ENCODE measurements at places on chromosomes 7 and 10.
A peak's percentile ranks its signal among the peaks of the same experiment; 100 is the strongest.

GRCh38 chr7:19991936-19992335 lies 218.5 kb upstream of the TMEM196 start:
- no peak for DNase-seq

- DNase-seq = no peak
Observed at GRCh38 chr10:109957092-109957797, 33.9 kb upstream of the XPNPEP1 start.

DNA sequence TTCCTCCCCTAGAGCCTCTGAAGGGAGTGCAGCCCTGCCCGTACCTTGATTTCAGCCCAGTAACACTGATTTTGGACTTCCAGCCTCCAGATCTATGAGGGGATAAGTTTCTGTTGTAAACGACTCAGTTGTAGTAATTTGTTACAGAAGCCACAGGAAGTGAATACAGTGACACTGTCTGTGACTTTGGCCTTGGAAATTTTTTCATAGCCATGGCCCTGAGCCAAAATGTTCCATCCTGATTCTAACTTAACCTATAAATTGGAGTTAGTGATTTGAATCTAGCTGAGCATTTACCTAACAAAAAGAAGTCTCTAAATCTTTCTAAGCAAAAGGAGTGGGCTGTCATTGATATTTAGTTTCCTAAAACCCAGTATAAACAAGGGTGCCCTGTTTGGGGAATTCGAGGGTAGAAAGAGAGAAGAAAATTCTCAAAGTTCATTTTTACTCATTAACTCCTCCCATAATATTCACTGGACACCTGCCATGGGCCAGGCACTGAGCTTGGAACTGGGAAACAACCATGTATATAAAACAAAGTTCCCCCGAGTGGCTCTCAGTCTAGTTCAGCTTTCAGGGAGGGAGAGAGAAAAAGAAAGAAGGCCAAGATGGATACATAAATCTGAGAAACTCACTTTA lies 162.3 kb downstream of the SKIDA1 start:
- no peak for DNase-seq

DNA sequence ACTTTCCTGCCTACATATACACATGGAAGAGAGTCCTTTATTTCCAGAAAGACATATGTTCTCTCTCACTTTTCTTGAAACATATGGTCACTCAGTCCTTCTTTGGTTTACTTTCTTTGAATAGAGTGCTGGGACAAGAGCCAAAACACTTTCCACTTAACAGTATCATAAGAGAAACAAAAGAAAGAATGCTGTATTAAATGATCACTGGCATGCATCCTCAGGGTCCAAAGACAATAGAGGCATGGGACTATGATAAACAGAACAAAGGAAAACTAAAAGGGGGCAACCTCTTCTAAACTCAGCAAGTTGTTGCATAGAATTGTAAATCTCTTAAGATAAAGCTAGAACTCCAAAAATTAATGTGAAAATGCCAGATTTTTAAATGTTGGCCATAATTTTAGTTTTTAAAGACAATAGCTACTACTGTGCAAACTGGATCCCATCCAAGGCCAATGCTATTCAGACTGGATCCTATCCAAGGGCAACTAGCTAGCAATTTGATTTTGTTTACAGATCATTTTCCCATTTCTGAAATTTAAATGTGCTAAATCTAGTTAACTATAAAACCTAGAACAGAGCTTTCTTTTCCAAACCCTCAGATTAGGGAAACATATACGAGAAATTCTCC lies 687.5 kb downstream of the SORCS3 start:
- DNase-seq = no peak

GRCh38 chr10:80356563-80356988 lies at the start of the genes DYDC1 and DYDC2:
Gene DYDC1 (minus strand): TSS chr10:80356755. CDS start chr10:80352601, 4,154 bp downstream.
Gene DYDC2 (plus strand): TSS chr10:80356781. CDS start chr10:80362444, 5,663 bp downstream.
- peak; percentile 74 for DNase-seq

DNA sequence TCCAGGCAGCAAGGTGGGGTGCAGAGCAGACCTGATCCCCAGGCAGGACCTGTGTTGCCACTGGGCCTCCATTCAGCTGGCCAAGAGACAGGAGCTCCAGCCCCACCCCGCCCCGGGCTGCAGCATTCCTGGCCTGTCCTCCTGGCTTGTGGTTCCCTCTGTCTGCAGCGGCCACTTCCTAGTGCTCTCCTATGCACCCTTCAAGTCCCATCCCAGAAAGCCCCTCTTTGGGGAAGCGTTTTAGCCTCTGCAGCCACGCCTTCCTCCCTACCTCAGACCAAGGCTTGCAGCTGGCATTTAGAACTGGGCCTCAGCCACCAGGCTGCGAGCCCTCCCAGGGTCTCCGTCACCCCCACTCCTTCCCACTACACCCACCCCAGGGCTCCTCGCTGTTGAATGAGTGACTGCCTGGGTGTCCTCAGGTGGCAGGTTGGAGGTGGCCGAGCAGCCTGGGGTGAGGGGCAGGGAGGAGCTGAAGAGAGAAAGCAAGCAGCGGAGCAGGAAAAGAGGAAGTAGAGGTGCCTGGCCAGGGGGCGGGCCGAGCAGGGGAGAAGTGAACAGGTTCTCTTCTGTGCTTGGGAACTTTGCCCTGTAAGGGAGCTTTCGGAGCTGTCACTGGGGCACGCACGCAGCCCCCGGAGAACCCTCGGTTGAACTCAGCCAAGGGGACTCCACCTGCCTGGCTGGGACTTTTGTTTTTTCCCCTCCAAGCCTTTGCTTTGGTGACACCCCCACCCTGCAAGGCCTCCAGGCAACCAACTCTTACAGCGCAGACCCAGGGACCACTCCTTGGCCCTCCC lies 109.1 kb upstream of the TNRC18 start:
- DNase-seq = peak; percentile 25

DNA sequence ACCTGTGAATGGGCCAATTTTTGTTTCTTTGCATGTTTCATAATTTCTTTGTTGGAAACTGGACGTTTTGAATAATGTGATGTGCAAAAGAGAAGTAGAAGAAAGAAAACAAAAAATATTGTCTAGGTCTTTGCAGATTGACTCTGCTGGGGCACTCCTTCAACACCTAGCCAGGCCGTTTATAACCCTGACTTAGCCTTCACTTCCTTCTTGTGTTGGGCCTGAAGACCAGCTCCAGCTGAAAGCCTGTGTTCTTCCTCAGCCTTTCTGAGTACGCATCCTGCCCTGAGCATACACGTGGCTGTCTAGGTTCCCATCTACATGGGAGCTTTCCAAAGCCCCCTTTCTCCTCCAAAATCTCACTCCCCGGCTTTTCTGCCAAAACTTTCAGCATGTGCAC lies 41.9 kb downstream of the LMTK2 start:
- DNase-seq = no peak

DNA sequence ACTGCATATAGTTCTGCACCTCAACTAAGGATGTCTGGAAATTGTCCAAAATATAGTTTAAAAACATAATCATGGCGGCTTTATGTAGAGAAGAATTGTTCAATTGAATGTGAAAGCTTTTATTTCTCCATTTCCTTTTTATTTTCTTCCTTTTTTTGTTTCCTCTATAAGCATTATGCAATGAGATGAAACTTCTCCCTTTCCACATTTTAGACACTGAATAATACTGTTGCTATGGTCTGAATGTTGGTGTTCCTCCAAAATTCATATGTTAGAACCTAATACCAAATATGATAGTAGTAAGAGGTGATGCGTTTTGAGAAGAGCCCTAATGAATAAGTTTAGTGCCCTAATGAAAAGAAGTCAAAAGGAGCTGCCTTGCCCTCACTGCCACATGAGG lies 175.0 kb downstream of the RNLS start:
- no peak for DNase-seq

GRCh38 chr7:125099519-125099918 lies 169.9 kb upstream of the POT1 start:
- DNase-seq = no peak

GRCh38 chr7:37408291-37409228 lies 40.1 kb downstream of the ELMO1 start:
- DNase-seq = no peak

DNA sequence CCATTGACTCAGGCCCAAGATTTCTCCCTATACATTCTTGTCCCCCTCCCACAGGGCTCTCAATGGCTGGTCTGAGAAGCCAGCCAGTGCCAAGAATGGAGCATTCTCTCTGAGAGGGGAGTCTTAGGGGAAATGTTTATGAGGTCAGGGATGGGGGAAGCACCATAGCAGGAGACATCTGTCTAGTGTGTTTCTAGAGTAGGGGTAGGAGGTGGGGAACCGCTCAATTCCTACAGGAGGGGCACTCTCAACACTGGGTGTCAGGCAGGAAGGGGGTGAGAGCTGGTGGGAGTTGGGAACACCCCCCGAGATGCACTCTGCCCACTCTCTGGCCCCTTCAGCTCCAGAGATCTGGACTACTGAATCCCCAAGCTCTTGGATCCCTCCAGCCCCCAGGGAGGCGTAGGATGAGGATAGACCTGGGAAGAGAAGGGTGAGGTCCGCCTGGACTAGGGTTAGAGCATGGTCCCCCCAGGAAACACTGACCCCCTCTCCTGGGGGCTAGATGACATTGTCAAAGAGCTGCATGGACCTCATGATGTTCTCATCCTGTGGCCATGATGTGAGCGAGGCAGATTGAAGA lies 8.7 kb upstream of the OGA start:
- no peak for DNase-seq

GRCh38 chr10:35961501-35961900 lies 319.4 kb upstream of the FZD8 start:
- DNase-seq = no peak

DNA sequence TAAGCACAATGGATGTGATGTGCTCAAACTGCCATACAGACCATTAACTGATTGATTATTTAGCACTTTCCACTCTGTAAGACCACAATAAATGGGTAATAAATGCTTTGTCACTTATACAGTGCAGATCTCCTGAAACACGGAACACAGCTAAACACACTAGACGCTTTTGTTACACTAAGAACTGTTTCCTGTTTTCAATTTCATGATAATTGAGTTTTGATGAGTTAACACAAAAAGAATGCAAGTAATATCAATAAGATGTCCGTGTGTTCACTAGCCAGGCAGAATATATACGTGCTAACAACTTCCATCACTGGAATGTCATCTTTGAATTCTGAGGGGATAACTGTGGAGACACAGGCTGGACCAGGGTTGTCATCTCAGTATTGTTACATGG lies 178.8 kb downstream of the SKAP2 start:
- no peak for DNase-seq

- DNase-seq = no peak
Observed at GRCh38 chr7:50119815-50120637, 27.0 kb upstream of the ZPBP start.

GRCh38 chr10:130047336-130047735 lies 63.3 kb downstream of the C10orf143 start:
- DNase-seq = no peak

DNA sequence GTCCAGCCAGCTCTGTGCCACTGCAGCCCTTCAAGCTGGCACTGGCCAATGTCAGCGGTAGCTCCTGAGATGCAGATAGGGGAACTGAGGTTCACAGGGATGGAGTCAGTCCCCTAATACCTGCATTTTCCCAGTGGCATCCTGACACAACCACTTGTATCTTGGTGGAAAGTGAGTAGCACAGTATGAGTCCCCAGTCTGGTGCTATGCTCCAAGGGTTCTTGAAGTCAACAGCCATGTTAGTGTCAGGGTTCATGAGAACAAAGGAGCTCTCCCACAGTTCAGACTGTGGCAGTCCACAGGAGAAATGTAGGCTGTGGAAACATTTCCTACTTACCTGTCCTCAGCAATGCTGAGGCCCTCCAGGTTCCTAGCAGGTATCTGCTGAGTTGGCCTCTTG lies 115.5 kb downstream of the ZNF736 start:
- no peak for DNase-seq

GRCh38 chr7:12729112-12729511 lies 41.7 kb downstream of the ARL4A start:
- peak; percentile 70 for DNase-seq

- DNase-seq = no peak
Observed at GRCh38 chr10:49579621-49580020, 30.5 kb upstream of the SLC18A3 start.

DNA sequence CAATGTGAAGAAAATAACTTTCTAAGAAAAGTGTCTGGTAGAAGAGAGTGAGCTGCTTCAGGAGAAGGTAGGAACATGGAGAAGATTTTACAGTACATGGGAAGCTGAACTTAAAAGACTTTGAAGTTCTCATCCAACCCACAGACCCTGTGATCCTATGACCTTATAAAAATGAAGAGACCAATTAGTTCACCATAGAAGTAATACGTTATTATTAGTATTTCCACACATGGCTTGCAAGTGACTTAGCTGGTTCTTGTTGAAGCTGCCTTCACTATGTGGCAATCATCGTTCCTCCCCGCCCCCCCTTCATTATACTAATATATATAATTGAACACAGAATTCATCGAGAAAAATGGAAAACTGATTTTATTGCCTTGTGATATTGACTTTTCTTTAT lies 129.1 kb downstream of the SND1 start:
- DNase-seq = no peak

DNA sequence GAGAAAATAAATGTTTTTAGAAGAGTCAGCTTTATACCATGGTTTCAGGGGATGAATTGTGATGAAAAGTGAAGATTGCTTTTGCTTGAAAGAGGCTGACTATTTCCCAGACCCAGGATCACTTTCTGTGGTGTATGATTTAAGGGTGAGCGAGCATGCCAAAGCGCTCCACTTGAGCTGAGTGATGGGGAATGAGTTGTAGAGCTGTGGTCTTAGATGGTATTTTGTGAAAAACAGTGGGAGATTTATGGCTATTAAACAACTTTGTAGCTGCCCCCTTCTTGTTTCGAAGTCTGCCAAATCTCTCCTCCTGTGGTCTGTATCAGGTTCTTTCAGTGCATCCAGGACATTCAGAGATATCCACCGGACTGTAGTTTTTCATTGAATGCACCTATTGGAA lies 888.2 kb downstream of the LRMDA start:
- DNase-seq = no peak

- peak; percentile 32 for DNase-seq
Observed at GRCh38 chr7:90595801-90596670, at the start of gene CDK14. Gene CDK14 (plus strand): TSS chr7:90596321. CDS start chr7:90596628, 307 bp downstream.

DNA sequence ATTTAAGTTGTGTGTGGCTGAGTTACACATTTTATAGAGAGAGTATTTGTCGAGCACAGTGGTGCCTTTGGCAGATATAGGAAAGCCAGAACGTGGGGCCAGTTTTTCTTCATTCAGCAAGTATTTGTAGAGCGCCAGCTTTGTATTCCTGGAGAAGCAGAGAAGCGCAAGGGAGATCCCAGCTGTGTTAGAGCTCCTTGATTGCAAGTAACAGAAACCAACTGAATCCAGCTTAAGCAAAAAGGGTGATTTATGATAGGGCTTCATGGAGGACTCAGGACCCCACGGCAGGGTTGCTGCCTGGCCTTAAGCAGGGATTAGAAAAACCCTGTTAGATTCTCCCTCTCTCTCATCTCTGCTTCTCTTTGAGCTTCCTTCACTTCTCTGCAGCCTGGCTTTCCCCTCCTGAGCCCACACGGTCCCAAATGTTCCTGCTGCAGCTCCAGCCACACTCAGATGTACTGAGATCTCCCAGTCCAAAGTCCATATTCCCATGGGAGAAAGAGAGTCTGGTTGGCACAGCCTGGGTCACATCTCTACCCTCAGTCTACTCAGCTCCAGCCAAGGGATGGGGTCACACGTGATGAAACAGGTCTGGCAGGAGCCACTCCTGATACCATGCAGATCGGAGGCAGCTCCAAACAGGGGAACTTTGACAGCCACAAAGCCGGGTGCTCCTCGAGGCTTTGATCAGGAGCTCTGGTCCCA lies 16.7 kb downstream of the UBTD1 start:
- peak; percentile 11 for DNase-seq

- DNase-seq = no peak
Observed at GRCh38 chr7:98254951-98255610, 3.0 kb upstream of the TECPR1 start.

- DNase-seq = no peak
Observed at GRCh38 chr7:41699516-41699915, 3.4 kb downstream of the INHBA start.

GRCh38 chr7:29063872-29064271 lies 82.5 kb downstream of the CPVL start:
- no peak for DNase-seq

- DNase-seq = no peak
Observed at GRCh38 chr7:94476251-94476840, 33.3 kb upstream of the CASD1 start.

Measured in NCI-H510A treated with DMSO at 0.1 percent for 48 hours (cell line).